Keratinocyte (primary cell): ENCODE measurements at places on chromosomes 12 and 14. TPM values are rescaled to one million over a fixed set of nuclear protein-coding genes. Genes with fewer than 3 reads are reported as not detected.

DNA sequence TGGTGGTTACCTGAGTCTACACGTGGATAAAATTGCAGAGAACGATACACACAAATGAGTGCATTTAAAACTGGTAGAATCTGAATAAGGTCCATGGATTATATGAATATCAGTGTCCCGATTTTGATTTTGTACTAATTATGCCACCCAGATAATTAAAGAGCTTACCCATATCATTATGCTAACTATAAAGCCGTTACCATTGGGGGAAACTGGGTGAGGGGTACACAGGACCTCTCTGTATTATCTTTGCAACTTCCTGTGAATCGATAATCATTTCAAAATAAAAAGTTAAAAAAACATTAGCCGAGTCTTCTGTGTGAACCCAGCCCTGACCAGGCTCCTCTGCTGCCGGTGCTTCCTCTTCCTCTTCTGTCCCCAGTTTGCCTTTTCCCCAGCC is 107.1 kb downstream of the SMOC1 start:
- no peak overlapping the region for H3K27ac ChIP-seq
- H3K27me3 ChIP-seq = no peaks in the 10 kb centered on the region
- H3K4me3 ChIP-seq = no peak overlapping the region
- no peaks in the 10 kb centered on the region for H3K36me3 ChIP-seq

GRCh38 chr12:121166356-121166755 is 33.7 kb downstream of the P2RX7 start:
- H3K36me3 ChIP-seq = no peaks in the 10 kb centered on the region
- no peak overlapping the region for H3K4me3 ChIP-seq
- peaks cover 5% of the 10 kb centered on the region for H3K4me1 ChIP-seq
- DNase-seq = no peak
- peaks cover 3% of the 10 kb centered on the region for H3K27me3 ChIP-seq
- no peak overlapping the region for H3K27ac ChIP-seq

GRCh38 chr12:92188517-92189188 is 43.0 kb upstream of the BTG1 start:
- no peaks in the 10 kb centered on the region for H3K36me3 ChIP-seq
- no peaks in the 10 kb centered on the region for H3K27me3 ChIP-seq
- no peaks in the 10 kb centered on the region for H3K4me1 ChIP-seq
- H3K27ac ChIP-seq = no peak overlapping the region
- H3K4me3 ChIP-seq = no peak overlapping the region

DNA sequence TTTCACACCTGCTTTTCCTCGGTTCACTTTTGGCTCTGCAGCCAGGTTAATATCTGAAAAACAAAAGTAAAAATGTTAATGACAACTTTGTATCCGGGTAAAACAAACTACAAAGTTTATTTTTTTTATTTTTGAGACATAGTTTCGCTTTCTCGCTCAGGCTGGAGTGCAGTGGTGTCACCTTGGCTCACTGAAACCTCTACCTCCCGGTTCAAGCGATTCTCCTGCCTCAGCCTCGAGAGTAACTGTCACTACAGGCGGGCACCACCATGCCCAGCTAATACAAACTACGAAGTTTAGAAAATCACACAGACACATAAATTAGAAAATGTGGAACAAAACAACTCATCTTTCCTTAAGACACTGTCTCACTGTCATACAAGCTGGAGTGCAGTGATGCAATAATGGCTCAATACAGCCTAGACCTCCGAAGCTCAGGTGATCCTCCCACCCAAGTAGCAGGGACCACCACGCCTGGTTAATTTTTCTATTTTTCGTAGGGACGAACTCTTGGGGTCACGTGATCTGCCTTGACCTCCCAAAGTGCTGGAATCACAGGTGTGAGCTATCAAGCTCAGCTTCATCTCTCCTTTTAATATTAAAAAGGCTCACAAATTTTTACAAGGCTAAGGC is 38.1 kb downstream of the HNRNPC start:
- DNase-seq = no peak
- no peak overlapping the region for H3K27ac ChIP-seq
- H3K36me3 ChIP-seq = peaks cover 53% of the 10 kb centered on the region
- H3K27me3 ChIP-seq = no peaks in the 10 kb centered on the region

- H3K27me3 ChIP-seq = no peaks in the 10 kb centered on the region
- H3K4me1 ChIP-seq = no peaks in the 10 kb centered on the region
- H3K36me3 ChIP-seq = no peaks in the 10 kb centered on the region
- no peak for DNase-seq
- no peak overlapping the region for H3K27ac ChIP-seq
Observed at GRCh38 chr14:29168149-29168548, 401.6 kb downstream of the FOXG1 start.

GRCh38 chr12:5733136-5733755 is 211.8 kb downstream of the ANO2 start:
- H3K27me3 ChIP-seq = peaks cover 2% of the 10 kb centered on the region
- no peaks in the 10 kb centered on the region for H3K36me3 ChIP-seq
- peaks cover 10% of the 10 kb centered on the region for H3K4me1 ChIP-seq

GRCh38 chr12:550473-551260 is 90.9 kb downstream of the B4GALNT3 start:
- H3K27ac ChIP-seq = no peak overlapping the region
- no peaks in the 10 kb centered on the region for H3K27me3 ChIP-seq
- no peak overlapping the region for H3K4me3 ChIP-seq
- no peak for DNase-seq

GALNT9 gene
- 0.13 TPM in 1 of 3 replicates, not detected in the others for polyA plus RNA-seq

KLHL33 gene
- not detected in 3 replicates for polyA plus RNA-seq
